ENCODE measurements at places on chromosomes 4 and X. TPM values are rescaled to one million over a fixed set of nuclear protein-coding genes. Genes with fewer than 3 reads are reported as not detected.

GRCh38 chrX:9873360-9873759 is 87.1 kb downstream of the SHROOM2 start:
- DNase-seq, result no peak

DNA sequence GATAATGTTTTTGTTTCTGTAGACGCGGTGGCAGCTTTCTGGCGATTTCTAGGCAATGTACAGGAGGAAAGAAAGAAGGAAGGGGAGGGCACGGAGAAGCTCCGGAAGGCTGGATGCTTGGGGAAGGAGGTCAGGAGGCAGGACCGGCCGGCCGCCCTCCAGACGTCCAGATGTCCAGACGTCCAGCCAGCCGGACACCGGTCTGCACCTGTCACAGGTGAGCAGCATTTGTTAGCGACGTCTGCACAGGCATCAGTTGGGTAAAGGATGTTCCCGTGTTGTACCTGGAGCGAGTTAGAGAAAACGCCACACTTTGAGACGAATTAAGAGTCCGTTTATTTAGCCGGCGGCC is 90.0 kb upstream of the PPP2R3B start:
- DNase-seq, result no peak

- DNase-seq, result no peak
Measured at GRCh38 chr4:173500841-173501591, 29.0 kb downstream of the HAND2 start.

The F8A2 gene
- total RNA-seq, result not detected

DNA sequence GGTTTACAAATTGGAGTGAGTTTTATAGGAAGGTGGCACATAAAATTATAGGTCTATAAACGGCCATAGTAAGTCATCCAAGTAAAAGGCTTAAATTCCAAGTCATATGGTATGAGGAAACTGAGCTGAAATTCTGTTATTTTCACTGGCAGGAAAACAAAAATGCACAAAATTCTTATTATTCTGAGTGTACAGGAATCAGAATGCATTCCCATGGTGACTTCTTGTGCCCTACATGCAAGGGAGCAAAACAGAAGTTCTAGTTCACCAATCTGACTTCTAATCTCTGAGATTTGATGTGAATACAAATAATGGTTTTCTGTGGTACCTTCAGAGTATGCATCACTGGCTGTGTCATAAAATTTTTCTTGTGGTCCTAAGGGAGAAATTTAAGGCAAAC is 102.9 kb downstream of the CLCN4 start:
- DNase-seq, result no peak

The GIMD1 gene
- total RNA-seq, result not detected

The FSTL5 gene
- total RNA-seq, result not detected

GRCh38 chr4:113435893-113436292 is 325.6 kb downstream of the CAMK2D start:
- DNase-seq, result peak; percentile 42

The MAGEA10 gene
- not detected for total RNA-seq

DNA sequence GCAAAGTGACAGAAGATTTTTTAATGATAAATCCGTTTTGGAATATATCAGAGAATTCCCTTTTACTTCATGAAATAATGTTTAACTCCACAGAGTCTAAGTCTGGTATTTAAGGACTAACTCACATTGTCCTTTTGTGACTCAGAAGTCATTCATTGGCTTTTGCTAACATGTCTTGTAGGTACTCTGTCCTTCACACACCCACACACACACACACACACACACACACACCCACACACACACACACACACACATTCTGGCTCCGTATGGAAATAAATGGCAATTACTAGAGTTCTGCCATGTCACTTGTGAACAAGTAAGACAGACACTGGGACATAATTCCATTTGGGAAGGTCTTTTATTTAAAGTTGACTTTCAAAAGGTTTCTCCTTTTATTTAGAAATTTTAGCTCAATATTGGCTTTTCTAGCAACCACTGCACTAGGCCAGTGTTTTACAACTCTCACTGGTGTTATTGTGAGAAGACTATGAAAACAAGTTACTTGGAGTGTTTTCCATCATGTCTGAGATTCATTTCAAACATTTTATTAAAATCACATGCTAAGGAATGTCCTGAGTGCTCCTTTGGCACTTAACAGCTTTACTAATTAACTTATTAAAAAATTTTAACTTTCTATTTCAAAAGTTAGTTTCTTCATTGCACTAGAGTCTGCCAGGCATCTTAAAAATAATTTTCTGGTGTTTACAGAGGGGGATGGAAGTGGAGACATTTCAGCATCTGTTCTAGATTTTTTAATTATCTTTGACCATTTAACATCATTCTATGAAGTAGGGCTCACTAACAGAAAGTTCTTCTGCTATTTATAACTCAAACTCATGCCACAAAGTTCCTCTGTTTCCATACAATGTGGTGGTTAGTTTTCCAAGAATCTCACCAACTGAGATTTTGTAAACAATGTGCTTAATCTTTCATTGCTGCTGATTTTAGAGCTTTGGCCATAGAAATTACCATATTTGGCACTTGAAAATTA is 240.3 kb upstream of the GPC4 start:
- DNase-seq, result no peak

Data from dermis microvascular lymphatic vessel endothelial cell (primary cell).